ENCODE measurements at places on chromosomes 11 and 22.

- DNase-seq, result no peak
Observed at GRCh38 chr11:27462543-27462942, 10.0 kb downstream of the LGR4 start.

GRCh38 chr22:25698978-25699377, 43.0 kb upstream of the MYO18B start:
- DNase-seq, result no peak

DNA sequence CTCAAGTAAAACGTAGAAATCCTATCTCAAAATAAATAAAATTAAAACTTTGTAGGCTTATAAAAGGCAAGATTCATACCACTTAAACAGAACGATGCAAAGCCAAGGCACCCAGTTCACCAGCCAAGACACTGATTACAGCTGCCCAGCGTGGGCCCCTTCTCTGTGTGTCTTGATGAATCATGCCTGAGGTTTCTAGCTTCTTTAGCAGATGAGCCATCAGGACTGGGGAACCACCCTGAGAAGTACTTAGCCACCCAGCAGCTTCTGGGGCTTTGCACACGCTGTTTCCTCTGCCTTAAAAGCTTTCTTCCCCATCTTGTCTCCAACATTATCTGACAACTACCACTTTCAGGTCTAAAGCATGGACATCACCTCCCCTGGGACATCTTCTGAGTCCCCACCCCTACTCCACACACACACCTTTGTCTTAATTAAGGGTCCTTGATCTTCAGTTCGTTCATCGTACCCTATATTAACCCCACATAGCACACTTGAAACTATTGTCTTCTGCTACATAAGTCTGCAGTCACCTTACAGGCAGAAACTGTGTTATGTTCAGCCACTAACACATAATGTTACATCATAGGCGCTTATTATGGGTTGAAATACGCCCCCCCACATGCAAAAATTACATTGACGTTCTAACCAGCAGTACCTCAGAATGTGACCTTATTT, 8.7 kb upstream of the LAYN start:
- no peak for DNase-seq

- DNase-seq, result no peak
Observed at GRCh38 chr11:116376547-116376946, 396.2 kb downstream of the BUD13 start.

Measured in CD4-positive, alpha-beta T cell treated with Interleukin-6 at 100 ng/mL for 8 hours (primary cell).